Stimulated activated CD4-positive, alpha-beta T cell treated with anti-CD3 and anti-CD28 coated beads, Interleukin-2, amount 100 ng/mL, for 4 hours (primary cell): ENCODE measurements at places on chromosomes 3 and 15.

GRCh38 chr15:65767895-65768294 lies 24.2 kb downstream of the DENND4A start:
- DNase-seq = no peak

DNA sequence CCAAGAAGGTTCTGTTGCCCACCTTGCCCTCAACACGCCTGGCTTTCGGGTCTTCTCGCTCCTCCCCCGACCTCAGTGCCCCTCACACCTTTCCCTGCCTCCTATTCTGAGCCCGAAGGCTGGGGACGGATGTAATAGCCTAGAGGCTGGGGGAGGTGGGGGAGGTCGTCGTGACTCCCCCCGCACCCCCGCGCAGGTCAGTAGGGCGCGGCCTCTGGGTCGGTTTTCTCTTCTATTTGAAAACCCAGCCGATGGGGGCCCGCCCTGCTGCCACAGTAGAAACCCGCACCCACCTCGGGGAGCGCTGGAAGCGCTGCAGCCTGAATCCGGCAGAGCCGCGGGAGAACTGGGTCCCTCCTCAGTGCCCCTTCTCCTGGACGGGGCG lies 1.0 kb upstream of the RBPMS2 start:
- DNase-seq = no peak

DNA sequence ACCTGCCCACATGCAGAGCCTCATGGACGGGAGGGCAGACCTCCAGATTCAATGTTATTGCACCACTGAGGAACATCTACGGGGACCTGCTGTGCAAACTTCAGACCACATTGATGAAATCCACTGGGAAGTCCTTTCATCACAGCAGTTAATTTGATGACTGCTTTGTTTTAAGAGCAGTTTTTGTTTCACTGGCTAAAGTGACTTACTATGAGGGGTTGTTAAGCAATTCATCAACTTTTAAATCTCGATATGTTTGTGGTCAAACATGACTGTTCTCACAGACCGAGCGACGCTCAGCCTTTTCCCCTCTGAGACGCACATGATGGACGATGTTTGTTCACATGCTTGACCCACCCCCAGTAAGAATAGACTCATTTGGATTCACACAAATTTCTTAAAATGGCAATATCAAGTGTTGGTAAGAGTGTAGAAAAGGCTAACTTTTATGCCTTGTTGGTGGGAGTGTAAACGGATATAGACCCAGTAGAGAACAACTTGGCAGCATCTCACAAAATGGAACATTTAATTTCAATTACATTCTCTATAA lies 35.9 kb upstream of the IREB2 start:
- DNase-seq = no peak

- no peak for DNase-seq
Observed at GRCh38 chr3:156702367-156702766, 28.0 kb downstream of the TIPARP start.

DNA sequence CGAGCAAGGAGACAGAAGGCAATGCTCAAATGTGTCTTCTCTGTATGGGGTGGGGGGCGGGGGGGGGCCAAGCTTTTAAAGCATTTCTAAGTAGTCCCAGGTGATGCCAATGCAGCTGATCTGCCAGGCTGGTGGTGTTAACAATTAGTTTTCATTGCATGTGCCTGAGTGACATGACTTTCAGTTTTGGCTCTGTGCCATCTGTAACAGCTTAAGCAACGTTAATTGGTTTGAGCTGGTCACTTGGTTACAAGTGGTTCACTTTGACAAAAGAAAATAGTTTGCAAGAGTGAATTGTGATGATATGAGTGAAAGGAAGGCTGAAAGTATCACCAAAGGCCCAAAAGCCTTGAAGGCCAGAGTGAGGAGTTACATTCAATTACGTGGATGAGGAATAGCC lies 26.4 kb upstream of the LRIG1 start:
- no peak for DNase-seq

DNA sequence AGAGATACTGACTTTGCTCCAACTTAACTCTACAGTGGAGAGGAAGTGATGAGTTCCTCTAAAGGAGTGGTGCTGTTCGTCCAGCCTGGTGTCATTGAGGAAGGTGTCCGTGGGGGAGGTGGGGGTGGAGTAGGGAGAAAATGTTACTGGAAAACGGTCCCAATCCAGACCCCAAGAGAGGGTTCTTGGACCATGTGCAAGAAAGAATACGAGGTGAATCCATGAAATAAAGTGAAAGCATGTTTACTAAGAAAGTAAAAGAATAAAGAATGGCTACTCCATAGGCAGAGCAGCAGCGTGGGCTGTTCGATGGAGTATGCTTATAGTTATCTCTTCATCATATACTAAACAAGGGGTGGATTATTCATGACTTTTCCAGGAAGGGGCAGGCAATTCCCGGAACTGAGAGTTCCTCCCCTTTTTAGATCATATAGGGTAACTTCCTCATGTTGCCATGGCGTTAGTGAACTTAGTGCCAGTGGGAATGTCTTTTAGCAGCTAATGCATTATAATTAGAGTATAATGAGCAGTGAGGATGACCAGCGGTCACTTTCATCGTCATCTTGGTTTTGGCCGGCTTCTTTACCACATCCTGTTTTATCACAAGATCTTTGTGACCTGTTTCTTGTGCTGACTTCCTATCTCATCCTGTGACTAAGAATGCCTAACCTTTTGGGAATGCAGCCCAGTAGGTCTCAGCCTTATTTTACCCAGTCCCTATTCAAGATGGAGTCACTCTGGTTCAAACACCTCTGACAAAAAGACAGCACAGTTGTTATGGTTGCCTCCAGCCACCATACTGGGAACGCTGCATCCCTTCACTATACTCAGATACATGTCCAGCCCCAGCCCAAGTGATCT lies 38.6 kb downstream of the CLEC3B start:
- peak; percentile 64 for DNase-seq

DNA sequence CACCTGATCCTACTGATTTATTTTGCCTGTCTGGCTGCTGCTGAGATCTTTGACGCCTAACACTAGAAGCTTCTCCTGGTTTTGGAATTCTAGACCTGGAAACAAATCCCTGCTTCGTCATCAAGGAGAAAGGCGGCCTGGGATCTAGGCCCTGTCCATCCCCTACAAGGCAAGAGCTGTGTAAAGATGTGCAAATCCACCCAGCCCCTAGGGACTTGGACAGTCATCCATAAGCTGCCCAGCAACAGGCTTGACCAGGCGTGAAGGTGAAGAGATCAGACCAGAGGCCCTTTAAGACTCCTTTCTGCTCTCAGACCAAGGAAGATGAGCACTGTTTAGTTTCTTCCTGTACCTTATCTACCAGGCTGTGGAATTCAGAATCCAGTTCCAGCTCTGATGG lies 32.2 kb downstream of the SLC41A3 start:
- DNase-seq = no peak

- DNase-seq = no peak
Observed at GRCh38 chr3:153614563-153614962, 452.5 kb downstream of the RAP2B start.

- DNase-seq = no peak
Observed at GRCh38 chr3:155370198-155370597, 76.7 kb upstream of the STRIT1 start.

DNA sequence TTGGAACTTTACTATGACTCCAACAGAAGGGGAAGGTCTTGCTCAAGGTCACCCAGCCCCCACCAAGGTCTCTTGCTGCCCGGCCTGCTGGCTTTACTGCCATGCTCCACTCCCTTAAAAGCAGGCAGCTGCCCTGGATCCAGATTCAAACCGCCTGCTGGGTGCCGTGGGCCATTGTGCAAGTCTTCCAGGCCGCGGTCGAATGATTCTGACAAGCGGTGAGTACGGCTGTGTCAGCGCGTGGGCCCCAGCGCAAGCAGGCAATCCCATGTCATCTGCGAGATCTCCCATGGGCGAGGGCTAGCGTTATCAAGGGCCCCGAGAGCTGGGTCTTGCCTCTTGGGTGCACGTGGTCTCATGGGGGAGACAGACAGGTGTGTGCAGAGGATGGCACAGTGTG lies 37.6 kb downstream of the CORO2B start:
- DNase-seq = no peak

GRCh38 chr3:138933981-138934691 lies 12.8 kb downstream of the FOXL2 start:
- DNase-seq = no peak

- DNase-seq = no peak
Observed at GRCh38 chr3:124469555-124469954, 260.7 kb upstream of the UMPS start.

DNA sequence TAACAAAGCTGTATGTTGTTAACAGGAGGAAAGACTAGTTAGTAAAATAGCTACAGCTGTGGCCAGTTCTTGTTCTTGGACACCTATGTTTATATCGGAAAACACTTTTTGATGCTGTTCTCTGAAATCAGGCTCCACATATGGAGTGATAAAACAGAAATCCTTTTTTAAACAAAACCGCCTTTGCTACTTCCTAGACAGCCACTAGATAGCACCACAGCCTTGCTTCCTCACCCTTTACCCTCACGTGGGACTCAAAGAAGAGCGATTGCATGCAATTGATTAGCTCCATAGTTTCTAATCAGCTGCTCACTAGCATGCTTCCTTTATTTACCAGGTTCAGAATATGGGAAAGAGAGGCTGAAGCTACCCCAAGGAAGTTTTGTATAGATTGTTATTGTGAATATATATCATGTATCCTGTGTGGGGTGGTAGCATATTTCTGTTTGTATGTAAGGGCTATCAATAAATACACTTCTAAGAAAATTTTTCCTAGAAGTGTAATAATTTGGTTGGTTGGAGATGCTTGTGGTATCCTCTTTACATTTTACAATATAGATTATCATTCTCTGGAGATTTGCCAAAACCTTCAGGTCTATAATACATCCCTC lies 4.3 kb upstream of the MTFMT start:
- peak; percentile 7 for DNase-seq

DNA sequence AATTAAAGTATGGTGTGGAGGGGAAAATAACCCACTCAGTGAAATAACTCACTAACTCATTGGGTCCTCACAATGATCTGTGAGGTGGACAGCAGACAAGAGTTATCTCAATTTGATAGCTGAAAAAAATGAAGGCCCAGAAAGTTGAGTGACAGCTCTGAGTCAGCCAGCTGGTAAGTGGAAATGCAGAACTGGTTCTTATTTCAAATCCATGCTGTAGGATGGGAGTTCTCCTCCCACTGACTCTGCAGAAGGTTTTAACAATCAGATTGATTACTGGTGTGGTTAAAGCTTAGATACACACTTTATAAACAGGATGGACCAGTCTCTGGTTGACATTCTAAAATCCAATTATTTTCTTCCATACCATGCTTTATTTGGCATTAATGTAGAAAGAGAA lies 87.0 kb upstream of the LMOD3 start:
- no peak for DNase-seq

DNA sequence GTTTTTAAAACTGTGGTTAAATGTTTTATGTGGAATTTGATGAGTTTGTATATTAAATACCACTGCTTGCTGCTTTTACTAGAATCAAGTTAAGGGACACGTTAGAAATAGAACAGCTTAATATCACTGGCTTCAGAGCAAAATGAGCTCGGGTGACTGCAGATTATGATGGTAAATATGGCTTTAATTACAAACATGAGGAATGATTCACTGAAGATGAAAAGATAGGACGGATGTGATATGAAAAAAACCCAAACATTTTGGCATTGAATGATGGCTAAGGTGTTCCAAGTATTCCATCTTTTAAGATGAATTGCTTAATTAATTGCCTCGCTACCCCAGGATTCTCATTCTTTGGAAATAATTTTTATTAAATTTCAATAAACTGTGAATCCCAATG lies 33.7 kb downstream of the SLC24A1 start:
- no peak for DNase-seq

DNA sequence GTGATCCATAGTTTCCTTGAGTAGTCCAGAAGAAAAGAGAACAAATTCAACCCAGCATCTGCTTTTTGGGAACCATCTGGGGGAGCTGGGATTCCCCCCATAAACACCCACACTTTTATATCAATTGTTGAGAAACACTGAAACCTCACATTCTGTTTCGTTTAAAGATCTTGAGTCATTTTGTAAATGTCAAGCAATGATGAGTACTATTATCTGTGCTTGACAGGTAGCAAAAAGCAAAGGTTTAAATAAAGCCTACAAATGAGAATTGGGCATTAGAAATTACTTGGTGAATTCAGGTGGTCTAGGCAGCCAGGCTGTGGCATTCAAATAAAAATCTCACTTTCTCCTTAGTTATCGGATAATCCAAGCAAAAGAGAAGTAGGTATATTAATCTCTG lies 75.7 kb downstream of the TMEM266 start:
- no peak for DNase-seq

GRCh38 chr15:48550822-48551525 lies 94.5 kb downstream of the FBN1 start:
- DNase-seq = no peak

DNA sequence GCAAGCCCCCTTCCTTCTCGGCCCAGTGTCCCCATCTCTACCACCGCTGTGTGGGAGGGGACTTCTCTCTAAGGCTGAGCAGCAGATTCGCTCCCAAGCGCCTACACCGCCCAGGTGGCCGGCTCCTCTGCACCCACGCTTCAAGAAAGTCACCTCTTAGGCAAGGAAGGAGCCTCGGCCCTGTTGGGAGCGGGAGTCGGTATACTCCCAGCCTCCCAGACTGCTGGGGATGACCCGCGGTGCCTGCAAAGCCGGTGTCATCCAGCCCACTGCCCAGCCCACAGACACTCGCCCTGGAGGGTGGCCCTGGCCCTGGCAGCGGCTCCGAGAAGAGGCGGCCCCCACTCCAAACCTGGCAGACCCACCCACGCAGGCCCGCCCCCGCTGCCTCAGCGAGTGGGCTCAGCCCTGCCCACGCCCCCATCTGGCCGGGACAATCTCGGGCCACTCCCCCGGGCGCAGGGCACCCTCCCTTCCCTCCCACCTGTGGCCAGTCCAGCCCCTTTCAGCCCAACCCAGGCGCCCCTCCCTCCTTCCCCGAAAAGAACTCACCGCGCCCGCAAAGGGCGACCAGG lies 396 bp downstream of the CHRNB4 start:
- no peak for DNase-seq

DNA sequence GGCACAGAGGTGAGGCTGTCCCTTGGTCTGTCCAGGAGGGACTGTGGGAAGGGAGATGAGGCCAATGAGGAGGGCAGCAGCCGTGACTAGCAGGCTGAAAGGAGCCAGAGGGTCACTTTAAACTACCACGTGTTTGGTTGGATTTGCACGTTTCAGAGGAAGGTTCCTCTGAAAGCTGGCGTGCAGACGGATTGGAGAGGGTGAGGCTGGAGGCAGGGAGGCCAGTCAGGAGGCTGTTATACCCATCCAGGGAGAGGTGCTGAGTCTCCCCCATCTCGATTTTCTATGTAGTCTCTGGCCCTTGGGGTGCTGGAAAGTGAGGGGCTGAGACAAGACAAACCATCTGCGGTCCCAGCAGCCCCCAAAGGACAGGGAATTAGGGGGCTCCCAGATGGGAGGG lies 60.0 kb upstream of the SLC6A1 start:
- DNase-seq = no peak

DNA sequence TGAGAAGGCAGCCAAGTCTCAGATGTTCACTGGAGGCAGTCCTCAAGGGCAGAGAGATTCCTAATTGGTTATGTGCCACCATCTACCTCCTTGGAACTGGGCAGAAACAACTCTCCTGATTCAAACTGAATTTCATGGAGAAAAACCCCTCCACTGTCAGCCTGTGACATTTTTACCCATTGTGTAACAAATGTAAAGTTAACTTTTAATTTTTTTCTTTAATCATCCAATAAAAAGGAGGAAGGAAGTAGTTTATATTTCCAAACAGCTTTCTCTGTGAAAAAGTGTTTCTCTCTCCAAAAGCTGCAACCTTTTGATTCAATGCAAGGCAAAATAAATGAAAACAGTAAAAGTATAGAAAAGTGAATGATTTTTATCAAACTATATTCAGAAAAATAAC lies 510 bp upstream of the COLQ start:
- DNase-seq = no peak
